Cortex of kidney (tissue), 1 donor: ENCODE measurements at places on chromosomes 5 and 9.

DNA sequence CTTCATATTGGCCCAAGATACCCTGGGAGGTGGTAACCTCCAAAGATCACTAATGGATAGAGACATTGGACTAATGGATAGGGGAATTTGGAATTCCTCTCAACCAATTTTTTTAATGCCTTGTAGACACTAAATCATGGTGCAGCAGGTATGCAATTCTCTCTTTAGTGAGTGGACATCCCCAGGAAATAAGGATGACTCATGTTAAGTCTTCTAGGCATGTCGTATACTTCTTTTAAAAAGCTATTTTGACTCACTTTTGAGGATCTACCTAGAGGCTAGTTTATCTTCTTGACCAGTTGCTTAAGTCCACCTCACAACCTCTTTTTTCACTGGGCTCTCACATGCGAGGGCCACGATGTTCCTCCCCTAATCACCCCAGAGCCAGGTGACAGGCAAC, 211.6 kb upstream of the CDH12 start:
- DNase-seq = no peak

DNA sequence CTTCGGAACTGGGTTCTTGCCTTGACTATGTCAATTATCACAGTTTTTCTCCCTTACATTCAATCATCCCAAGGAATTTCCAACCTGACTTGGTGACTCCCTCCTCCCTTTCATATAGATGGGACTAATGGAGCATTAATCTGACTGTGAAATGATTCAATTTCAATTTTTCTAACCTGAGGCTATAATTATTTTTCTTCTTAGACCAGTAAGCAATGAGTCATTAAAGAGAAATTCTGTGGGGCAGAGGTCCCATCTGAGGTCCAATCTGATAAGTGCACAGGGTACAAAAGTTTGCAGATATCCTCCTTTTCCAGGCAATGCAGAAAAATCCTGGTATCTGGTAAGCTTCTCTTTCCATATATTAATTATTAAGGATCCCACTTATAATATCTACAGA, 18.9 kb downstream of the PDE4D start:
- DNase-seq = no peak

- no peak for DNase-seq
These were observed 35.9 kb upstream of the PWWP2A start for GRCh38 chr5:160155017-160155750.

GRCh38 chr9:68797116-68797515, 92.1 kb downstream of the PIP5K1B start:
- DNase-seq = no peak

DNA sequence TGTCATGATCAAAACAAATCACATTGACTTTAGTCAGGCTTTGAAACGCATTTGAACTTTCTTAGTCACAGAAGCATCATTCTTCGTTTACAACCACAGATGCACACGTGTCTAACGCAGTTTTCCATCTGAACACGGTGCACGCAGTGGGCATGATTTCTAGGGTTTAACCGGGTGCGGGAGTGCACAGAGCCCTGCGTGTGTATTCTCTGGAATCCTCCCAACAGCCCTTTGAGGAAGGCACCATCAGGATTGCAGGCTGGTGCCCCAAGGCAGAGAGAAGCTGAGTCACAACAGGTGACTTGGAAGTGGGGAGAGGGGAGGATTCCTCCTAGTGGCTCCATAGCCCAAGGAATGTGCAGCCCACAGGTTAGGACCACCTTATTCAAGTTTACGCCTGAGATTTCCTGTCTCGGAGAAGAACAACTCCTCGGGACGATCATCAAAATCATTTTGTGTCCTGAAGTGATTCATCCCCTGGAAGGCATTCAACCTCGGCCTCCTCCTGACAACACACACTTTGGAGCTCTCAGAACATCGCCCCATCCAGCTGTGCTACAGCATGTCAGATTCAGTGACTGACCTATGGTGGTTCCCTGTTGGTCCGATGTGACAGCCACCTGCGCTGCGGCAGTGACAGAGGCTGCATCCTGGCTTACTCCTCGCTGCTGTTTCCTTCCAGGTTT, 13.1 kb downstream of the ROPN1L start:
- no peak for DNase-seq

DNA sequence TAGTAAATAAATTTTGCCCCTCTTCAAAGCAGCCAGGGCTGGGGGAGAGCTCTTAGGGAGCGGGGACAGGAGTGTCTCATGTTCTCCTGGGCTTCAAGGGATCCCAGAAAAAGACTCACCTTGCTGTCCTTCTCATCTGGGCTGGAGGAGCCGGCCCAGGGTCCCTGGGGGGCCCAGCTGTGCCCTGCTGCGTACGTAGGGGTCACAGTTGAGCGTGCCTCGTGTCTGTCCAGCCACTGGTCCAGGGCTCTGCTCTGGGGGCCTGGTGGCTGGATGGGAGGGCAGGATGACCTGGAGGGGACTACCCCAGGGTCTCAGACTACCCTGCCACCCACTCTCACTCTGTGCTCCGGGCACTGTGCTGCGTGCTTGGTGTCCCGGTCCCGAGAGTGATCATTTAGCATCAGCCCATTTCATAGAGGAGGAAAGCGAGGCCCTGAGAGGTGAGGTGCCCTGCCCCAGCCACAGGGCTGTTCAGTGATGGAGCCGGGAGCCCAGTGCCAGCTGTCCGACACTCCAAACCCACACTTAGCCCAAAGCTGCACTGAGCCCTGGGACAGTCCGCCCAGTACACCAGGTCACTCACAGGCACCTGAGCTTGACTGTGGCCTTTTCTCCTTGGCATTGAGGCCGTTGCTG, 26.2 kb upstream of the TDRD7 start:
- DNase-seq = no peak

DNA sequence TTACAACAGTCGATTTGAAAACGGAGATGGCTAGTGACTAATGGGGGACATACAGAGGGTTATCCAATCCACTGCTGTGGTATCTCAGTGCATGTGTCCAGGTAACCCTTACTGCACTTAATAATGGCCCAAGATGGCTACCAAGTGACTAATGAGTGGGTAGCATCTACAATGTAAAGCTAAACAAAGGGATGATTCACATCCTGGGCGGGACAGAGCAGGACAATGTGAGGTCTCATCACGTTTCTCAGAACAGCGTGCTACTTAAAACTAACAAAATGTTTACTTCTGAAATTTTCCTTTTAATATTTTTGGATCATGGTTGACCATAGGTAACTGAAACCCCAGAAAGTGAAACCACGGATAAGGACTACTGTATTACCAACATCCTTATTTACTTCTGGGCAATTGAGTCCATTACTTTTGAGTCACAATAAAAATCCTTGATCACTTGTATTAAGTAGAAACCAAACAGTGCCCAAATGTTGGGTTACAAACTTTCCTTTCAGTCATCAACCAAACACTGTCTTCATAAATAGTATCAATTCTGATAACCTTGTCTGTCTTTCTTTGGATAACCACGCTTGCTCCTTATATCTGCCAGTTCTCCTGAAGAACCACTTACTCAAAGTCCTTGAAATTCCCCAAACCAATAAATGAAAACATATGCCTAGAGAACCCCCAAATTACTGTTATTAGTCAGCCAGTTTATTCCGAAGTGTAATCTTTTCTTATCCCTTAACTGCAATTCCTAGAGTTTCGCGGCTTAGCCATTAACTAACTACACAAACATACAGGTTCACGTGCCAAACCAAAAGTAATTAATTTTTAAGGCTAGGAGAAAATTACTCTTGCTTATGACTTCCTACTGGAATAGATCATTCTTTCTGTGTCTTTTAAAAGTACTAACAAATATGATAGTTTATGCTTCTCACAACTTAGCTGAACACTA, 59.7 kb downstream of the ELL2 start:
- no peak for DNase-seq

GRCh38 chr9:124329206-124329792, 71.5 kb downstream of the NEK6 start:
- no peak for DNase-seq

- no peak for DNase-seq
These were observed 56.0 kb upstream of the RPS23 start for GRCh38 chr5:82334085-82334692.

DNA sequence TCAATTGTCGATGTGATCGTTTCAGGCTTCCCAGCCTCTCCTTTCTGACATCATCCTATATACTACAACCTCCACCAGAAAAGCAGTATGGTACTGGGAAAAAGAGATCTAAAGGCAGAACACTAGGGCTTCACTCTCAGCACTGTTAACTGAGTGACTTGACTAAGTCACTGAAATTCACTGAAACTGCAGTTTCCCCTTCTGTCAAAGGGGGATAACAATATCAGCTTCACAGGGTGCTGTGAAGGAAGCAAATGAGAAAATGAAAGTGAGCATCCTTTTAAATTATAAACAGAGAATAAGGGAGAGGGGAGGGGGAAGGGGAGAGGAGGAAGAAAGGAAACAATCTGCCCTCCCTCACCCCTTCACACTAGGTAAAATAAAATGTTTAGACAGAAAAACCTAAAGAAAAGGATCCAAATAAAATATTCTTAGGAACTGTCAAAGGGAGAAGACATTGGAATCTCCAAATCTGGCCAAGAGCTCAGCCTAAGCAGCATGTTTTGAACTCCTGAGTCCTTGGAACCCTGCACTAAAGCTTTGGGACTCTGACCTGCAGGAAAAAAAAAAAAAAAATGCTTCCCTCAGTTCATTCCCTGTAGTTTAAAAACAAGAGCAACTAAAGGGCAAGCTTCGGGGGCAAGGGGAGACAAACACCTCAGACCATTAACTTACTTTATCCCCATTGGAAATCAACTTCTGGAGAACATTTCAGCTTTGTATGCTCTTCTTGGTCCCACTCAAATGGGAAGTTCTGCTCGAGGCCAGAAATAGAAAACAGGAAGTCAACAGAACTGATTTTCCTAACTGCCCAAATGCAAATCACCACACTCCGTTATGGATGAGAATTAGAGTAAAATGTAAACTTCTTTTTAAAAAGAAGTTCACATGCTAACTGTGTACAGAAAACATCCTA, 178.3 kb downstream of the DEPDC1B start:
- DNase-seq = no peak

- DNase-seq = no peak
These were observed 536 bp upstream of the COMMD10 start for GRCh38 chr5:116084287-116084691.

DNA sequence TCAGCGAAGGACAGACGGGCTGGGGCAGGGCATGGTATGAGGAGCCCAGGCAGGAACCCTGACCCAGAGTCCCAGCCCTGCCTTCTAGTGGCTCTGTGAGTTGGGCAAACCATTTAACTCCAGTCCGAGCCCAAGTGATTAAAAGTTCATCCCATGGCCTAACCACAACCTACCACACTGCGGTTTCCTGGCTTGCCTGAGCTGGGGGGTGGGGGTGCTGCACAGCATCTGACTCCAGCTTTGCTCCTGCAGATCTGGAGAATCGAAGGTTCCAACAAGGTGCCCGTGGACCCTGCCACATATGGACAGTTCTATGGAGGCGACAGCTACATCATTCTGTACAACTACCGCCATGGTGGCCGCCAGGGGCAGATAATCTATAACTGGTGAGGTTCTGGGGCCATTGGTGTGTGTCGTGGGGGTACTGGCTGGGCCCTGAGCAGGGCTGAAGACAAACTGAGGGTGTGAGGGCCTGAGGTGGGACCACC, 49.0 kb downstream of the STOM start:
- no peak for DNase-seq

- DNase-seq = no peak
These were observed 50.0 kb downstream of the CD180 start for GRCh38 chr5:67146574-67146973.

DNA sequence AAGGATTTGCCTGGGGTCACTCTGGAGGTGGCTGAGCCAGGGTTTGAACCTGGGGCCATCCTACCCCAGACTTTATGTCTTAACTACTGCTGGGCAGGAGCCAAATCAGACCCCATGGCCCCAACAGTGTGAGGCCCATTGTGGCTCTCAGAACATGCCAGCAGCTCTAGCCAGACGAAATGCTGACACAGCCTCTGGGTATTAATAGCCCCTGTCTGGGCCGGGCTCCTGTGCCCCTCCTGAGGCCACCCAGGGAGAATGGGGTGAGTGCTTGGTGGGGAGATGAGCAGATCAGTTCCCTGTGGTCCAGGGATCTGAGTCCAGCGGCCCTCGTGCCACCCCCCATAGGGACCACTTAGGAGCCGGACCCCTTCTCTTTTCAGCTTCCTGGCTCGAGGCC, 2.2 kb upstream of the PLPP7 start:
- DNase-seq = no peak

- no peak for DNase-seq
These were observed 160.3 kb upstream of the SLC28A3 start for GRCh38 chr9:84500826-84501225.

DNA sequence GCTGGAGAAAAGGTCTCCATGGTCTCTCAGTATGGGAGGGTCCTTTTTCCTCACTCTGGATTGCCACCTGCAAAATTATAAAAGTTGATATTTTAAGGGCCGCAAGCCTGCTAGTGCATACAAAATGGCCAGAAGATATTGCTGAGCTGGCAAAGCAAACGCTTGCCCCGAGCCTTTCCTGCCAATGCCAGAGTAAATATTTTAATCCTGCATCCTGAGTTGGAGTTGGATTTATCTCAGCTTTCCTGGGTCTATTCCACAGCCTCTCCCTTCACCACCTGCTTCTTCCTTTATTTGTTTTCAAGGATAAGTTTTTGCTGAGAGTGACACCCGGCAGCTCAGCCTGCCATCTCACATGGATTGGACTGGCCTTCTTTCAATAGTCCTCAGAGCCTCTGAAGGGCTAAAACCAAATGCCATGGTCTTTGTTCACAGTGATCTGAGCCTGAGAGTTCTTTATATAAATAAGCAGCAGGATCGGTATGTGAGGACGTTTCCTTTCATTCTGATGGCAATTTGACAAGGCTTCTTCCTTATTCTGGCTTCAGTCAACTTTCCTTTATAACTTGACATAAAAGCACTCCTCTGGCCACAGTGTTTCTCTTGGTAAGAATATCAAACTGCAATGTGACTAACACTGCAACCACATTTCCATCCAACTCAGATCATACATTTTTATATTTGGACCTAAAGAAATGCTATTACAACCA, 170.1 kb downstream of the ADAMTS12 start:
- DNase-seq = no peak

DNA sequence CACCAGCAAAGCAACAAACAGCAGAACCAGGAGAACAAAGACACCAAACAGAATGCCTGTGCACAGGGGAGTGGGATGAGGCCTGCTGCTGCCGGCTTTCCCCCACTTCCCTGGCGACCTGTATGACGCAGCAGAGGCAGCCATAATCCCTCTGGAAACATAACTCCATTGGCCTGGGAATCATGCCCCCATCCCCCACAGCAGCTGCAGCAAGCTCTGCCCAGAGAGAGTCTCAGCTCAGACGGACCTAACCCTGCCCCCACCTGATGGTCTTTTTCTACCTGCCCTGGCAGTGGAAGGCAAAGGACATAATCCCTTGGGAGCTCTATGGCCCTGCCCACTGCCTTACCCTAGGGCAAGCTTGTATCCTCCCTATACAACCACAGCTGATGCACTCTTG, 81.8 kb upstream of the FANCC start:
- no peak for DNase-seq
